ENCODE measurements at places on chromosomes 1 and 21. TPM values are rescaled to one million over a fixed set of nuclear protein-coding genes. Genes with fewer than 3 reads are reported as not detected.

DNA sequence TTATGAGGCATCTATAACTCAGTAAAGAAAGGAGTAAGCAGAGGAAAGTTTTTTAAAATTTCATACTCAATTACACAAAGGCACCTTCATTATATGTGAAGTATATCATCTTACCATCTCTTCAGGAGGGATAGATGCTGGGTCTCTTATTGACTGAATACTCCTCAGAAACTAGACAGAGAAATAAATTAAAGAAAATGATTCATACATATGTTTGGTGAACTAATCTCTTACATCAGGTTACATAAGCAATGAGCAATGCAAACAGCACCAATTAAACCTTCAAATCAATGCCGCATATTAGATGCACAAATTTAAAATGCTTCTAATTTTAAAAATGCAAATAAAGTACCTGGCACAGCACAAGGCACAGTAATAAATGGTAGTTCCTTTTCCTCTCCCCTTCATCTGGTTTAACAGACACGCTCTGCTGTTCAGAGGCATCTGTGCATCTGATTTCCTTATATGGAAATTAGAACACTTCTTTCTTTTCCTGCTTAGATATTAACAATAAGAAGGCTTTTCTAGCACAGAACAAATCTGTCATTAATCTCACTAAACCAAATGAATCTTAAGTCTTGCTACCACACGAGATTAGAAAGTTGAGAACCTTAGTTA is 20.0 kb downstream of the SCYL3 start:
- no peak for DNase-seq

DNA sequence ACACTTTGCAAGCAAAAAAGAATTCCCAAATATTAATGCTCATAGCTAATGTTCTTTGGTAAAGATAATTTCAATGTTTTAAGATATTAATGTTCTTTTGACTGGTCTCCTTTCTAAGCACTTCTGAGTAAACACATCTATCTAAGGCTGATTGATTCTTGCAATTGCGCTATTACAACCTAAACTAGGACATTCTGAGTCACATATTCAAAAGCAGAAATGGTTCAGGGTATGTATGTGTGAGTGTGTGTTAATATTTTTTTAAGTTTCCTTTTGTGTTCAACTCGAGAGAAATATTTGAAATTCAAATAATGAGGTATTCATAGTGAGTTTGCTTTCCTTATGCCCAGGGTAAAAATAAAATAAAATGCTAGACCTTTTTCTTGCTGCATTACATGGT is 203.6 kb upstream of the GRIK3 start:
- DNase-seq: no peak

FABP3 gene
- not detected for total RNA-seq

KCNE1 gene
- total RNA-seq: 0.07 TPM
